ENCODE measurements at places on chromosomes 3 and 15.

DNA sequence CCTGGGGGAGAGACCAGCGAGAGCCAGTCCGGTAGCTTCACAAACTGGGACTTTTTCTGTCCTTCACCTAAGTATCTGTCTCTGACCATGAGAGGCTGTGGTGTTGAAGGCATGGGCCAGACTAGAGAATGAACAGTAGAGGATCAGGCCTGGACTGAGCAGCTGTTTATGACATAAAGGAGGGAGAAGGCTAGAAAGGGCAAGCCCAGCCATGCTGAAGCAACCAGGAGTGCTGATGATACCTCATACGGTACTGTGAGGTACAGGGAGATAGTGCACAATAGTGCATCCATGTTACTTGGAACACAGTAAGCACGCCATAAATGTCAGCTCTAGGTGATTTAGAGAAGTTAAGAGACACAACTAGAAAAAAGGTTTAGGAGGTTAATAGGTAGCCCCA lies 22.6 kb upstream of the TIMP4 start:
- no peak for DNase-seq

DNA sequence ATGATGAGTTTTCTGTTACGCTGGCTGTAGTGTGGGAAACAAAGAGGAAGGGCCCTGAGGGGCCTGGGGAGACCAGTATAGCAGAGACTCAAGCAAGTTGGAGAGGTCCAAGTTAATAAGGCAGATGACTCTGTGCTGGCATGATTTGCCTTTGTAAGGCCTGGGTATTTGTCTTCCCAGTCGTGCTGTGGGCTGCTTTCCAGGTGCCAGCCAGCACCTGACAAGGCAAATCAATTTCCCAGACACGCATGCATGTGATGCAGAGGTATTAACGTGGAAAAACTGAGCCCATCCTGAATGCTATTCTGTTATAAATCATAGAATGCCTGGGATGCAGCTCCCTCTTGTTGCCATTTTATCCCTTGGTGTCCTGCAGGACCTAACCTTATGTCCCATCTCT lies 175.6 kb downstream of the MFSD1 start:
- DNase-seq = no peak

GRCh38 chr15:82805994-82806406 lies at the start of gene FSD2:
FSD2 (minus strand) TSS chr15:82806069; CDS start chr15:82787390, 18,679 bp downstream.
- DNase-seq = no peak

DNA sequence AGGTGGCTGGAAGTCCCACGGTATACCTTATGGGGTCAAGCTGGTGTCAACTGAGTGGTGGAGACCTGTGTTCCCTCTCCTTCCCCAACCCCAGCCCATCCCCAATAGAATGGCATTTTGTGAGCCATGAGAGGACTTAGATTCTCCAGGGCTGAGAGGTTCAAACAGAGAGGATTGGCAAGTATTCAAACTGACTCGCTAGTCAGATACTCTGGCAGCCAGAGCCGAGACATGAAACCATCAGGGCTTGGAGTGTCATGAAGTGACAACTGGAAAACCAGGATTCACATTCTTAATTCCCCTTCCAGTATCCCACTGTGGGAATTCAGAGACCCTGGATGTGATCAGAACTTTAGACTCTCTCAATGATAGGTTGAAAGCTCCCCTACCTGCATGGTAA lies 159.4 kb upstream of the SNTN start:
- DNase-seq = no peak

- no peak for DNase-seq
Measured at GRCh38 chr15:66222273-66223198, 31.0 kb downstream of the MEGF11 start.
